CD4-positive, alpha-beta T cell treated with Interleukin-1 beta for 1 hour (primary cell): ENCODE measurements at places on chromosomes 7 and 10.

- no peak for DNase-seq
These were observed 119.0 kb downstream of the LMBR1 start for GRCh38 chr7:156773966-156774365.

DNA sequence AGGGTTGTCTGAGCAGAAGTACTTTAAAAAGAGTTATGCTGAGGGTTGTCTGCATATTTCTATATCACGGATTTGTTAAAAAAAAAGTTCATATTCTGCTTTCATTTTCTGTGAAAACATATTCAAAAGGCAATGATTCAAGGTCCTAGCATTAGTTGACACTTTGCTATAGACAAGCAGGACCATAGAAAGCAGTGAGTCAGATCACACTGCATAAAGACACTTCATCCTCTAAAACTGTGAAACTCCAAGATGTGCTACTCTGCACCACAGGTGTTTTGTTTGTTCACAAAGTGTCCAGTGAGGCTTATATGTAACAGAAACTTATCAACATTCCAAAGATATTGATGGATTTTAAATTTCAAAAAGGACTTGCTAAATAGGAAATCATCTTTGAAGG, 47.0 kb downstream of the SPAM1 start:
- DNase-seq = no peak

GRCh38 chr7:156475179-156475578, 165.4 kb upstream of the RNF32 start:
- no peak for DNase-seq

- no peak for DNase-seq
These were observed 904.8 kb upstream of the POT1 start for GRCh38 chr7:125834421-125834820.

DNA sequence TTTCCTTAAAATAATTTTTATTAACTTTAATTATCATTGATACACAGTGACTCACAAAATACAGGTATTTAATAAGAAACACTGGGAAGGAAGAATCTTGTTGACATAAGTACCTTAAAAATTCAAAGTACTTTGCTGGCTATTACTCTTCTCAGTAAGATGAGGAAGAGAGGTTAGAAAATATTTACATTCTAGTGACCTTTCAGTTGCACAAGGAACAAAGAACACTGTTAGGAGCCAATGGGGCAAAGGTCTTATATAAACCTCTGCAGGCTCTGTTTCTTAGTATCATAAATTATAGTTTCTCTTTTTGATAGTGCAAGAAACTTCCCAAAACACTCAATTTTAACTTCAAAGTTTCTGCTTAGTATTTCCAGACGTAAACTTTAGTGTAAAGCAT, 4.8 kb upstream of the TAX1BP1 start:
- DNase-seq = no peak
